ENCODE measurements at places on chromosomes 1 and 21.

DNA sequence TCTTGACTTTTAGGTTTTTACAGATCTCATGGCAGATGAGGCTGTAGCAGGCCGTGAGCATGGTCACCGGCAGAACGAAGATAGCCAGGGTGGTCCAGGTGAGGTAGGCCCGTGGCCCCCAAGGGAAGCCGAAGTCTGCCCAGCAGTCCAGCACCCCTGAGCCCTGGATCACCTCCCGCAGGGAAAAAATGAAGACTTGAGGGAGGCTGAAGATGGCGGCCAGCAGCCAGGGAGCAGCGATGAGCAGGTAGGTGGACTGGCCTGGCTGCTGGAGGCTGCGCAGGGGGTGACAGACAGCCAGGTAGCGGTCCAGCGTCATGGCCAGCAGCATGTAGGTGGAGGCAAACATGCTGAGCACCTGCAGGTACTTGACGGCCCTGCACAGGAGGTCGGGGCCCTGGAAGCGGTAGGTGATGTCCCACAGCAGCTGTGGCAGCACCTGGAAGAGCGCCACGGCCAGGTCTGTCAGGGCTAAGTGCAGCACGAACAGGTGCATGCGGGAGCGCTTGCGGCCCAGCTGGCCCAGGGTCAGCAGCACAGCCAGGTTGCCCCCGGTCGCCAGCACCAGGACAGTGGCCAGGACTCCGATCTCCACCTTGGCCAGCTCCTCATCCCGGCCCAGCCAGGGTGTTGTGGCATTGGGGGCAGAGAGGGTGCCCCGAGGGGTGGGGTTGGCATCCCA, 856 bp downstream of the AVPR1B start:
- no peak for DNase-seq

DNA sequence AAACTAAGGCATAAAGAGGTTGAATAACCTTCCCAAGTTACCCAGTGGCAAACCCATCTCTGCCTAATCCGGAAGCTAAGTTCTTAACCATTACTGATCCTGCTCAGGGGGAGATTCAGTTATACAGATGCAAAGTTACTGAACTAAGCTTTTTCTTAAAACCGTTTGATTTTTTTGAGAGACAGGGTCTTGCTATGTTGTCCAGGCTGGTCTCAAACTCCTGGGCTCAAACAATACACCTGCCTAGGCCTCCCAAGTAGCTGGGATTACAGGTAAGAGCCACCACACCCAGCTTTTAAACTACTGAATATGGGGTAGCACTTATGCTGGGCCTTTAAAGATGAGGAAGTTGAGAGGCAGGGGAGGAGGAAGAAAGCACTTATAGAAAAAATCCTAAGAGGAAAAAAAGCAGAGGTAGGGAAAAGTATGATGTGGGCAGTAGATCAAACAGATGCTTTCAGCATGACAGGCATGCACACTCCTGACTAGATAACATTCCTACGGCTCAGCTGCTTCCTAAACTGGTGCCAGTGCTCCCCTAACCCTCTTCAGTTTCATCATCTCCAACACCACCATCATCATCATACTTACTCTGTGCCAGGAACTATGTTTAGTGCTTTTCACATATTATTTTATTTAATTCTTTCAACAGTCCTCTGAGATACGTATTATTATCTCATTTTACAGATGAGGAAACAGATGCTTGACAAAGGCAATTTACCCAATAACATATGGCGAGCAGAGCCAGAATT, 5.8 kb downstream of the PAFAH2 start:
- no peak for DNase-seq

- no peak for DNase-seq
Observed at GRCh38 chr1:213391445-213391844, 340.4 kb downstream of the RPS6KC1 start.

- DNase-seq, result no peak
Observed at GRCh38 chr1:64980745-64981600, 14.6 kb upstream of the JAK1 start.

GRCh38 chr1:171983584-171983983, 142.3 kb downstream of the DNM3 start:
- no peak for DNase-seq

DNA sequence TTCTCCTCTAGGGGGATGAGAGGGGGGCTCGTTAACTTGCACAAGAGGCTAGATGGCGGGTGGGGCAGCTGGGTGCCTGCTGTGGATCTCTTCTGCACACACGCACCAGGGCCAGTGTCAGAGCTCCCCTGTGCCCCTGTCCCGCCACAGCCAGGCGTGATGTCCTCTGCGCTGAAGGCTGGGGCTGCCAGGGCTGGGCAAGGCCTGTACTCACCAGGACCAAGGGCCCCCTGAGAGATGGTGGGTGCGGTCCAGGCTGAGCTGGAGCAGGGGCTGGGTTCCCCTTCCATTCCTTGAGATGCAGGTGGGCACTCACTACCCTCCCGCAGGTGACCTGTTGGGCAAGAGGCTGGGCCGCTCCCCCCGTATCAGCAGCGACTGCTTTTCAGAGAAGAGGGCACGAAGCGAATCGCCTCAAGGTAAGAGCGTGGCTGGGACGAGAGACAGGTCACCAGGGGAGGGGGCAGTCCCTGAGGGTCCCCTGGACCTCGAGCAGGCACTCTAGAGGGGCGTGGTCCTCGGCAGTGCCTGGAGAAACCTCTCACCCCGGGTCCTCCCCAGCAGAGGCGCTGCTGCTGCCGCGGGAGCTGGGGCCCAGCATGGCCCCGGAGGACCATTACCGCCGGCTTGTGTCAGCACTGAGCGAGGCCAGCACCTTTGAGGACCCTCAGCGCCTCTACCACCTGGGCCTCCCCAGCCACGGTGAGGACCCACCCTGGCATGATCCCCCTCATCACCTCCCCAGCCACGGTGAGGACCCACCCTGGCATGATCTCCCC, 15.2 kb downstream of the SAMD11 start:
- DNase-seq, result no peak

- no peak for DNase-seq
Observed at GRCh38 chr1:155022136-155022926, 11.2 kb downstream of the DCST2 start.

GRCh38 chr21:35585878-35586277, 474.4 kb downstream of the SETD4 start:
- no peak for DNase-seq

DNA sequence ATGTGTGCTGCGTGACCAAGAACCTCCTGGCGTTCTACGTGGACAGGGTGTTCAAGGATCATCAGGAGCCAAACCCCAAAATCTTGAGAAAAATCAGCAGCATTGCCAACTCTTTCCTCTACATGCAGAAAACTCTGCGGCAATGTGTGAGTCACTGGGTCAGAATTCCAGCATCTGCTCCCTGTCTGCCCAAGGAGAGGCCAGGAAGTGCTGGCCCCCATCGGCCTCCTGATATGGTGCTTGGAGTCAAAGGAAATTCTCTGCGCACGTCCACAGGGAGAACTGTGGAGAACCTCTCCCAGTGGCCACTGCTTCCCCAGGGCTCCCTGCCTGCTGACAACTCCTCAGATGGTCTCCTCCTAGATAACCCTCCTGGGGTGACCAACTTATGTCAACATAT, 25.6 kb upstream of the IL20 start:
- no peak for DNase-seq

- DNase-seq, result no peak
Observed at GRCh38 chr1:67528141-67528540, 97.9 kb upstream of the SERBP1 start.

GRCh38 chr1:216246577-216247203, 176.6 kb downstream of the USH2A start:
- no peak for DNase-seq

- DNase-seq, result no peak
Observed at GRCh38 chr1:230647321-230647720, 5.0 kb downstream of the COG2 start.

DNA sequence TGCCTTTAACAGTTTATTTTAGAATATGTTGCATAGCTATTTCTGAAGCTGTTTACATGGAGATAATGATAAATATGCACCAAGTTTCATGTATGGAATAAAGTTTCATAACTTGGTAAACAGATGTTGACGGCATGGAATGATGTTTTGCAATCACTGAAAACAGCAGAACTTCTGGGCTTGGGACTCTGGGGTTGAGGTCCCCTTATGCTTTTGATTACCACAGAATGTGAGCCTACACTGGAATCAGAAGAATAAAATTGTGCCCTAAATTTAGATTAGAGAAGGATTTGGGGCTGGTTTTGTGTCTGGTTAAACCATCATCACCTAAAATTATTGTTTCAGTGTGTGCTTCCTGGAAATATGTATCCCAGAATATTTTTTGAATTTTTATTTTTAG, 11.1 kb downstream of the KRTAP24-1 start:
- no peak for DNase-seq

GRCh38 chr1:10386761-10387676, 11.8 kb upstream of the PGD start:
- DNase-seq, result no peak

- DNase-seq, result no peak
Observed at GRCh38 chr1:181583598-181583997, 100.3 kb downstream of the CACNA1E start.

- no peak for DNase-seq
Observed at GRCh38 chr1:7420470-7421100, 350.5 kb upstream of the VAMP3 start.

DNA sequence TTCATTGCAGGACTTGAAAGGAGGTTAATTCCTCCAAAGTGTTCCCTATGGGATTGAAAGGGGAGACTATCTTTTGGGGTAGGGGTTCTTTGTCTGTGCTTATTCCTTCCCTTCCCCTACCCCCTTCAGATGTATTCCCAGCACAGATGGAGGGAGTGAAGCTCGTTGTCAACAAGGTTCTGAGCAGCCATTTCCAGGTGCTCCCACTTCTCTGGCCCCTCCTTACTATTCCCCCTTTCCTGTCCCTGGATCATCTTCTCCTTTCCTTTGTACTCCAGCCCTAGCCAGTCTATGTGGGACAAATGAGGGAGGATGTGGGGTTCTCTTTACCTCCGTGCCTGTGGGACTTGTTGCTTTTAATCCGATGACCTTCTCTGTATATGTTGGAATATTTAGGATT, 899 bp downstream of the TOMM40L start:
- DNase-seq, result no peak

DNA sequence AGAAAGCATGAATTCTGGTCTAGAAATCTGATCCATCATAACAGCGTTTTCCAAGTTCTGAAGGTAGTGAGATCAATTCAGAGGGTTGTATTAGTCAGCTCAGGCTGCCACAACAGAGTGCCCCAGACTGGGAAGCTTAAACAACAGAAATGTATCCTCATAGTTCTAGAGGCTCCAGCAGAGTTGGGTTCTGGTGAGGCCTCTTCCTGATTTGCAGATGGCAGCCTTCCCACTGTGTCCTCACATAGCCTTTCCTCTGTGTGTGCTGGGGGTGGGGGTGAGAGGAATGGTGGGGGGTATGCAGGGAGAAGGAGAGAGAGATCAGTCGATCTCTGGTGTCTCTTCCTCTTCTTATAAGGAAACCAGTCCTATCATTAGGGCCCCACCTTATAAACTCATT, 15.1 kb downstream of the ZBTB8B start:
- DNase-seq, result no peak

- no peak for DNase-seq
Observed at GRCh38 chr1:4701276-4701675, 46.9 kb downstream of the AJAP1 start.

GRCh38 chr1:58927041-58927721, 143.3 kb upstream of the JUN start:
- no peak for DNase-seq

DNA sequence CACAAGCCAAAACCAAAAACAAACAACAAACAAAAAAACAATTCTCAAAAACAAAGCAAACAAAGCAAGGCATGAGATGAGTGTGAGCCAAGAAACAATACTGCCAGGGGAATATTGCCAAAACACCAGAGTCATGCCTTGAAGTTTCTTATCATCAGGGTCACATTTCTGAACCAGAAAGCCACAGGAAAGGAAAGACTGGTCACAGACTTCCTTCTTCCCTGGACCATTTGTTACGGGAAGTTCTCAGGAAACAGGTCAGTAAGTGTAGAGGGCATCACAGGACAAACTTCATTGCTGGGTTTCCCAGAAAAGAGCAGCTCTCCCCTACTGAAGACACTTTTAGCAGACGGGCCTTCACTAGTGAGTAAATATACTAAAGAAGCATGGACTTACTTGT, 191.2 kb downstream of the GABPA start:
- no peak for DNase-seq

DNA sequence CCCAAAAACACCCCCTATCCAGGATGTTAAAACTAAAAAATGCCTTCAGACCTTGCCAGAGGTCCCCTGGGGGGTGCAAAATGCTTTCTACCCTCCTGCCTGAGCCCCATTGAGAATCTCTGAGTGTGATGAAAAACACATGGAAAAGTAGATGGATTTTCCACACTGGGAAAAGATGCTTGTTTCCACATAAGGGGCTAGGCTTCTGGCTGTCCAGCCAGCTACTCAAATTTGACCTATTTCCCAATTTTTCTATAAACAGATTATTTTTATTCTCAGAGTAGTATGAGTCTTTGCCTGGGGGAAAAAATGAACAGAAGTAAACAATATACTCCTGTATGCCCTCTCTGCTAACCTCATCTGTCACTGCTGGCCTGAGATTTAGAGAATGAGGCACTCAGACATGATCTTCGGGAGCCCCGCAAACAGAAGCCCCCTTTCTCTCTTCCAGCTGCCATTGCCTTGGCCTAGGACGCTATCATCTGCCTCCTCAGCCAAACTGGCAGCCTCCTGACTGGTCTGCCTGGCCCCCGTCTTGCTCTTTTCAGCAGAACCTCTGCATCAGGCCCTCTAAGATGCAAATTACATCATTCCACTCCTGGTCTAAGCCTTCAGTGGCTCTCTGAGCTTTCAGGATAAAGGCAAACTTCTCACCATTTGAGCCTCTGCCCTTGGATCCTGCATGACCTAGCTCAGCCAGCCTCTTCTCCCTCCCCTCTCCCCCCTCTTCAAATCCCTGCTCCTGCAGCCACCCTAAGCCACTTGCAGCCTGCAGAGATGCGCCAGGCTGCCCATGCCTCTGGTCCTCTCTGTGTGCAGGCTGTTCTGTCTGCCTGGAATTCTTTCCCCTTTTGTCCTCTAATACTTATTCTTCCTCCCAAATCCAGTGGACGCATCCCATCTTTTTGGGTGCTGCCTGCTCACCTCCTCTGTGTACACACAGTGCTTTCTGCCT, 39.7 kb upstream of the TMEM125 start:
- DNase-seq, result no peak

- no peak for DNase-seq
Observed at GRCh38 chr1:212683357-212683722, 16.3 kb downstream of the BATF3 start.

GRCh38 chr21:42523941-42524340, 10.3 kb downstream of the SLC37A1 start:
- no peak for DNase-seq
